Urinary bladder (tissue), 4 donors: ENCODE measurements at places on chromosomes 3 and 15. TPM values are rescaled to one million over a fixed set of nuclear protein-coding genes. Genes with fewer than 3 reads are reported as not detected.

GRCh38 chr3:170419557-170420087, 954 bp downstream of the CLDN11 start:
- no peak for DNase-seq

- no peak for DNase-seq
Measured at GRCh38 chr15:71635735-71636134, 174.6 kb upstream of the NR2E3 start.

DNA sequence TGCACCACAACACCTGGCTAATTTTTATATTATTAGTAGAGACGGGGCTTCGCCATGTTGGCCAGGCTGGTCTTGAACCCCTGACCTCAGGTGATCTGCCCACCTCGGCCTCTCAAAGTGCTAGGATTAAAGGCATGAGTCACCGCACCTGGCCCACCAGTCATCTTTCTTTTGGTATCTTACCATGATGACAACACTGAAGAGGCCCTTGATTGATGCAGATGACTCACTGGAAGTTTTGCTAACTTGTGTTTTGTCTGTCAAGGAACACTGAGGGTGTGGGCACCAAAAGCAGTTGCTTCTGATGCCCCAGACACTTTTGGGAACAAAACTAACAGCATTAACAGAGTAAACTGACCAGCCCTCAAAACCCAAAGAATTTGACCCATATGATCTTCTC, 88.3 kb downstream of the MYO5A start:
- no peak for DNase-seq

- DNase-seq, result no peak
Measured at GRCh38 chr15:31457161-31457560, 130.5 kb downstream of the KLF13 start.

GRCh38 chr3:173639098-173639497, 241.6 kb downstream of the NLGN1 start:
- DNase-seq, result no peak

PLSCR2 gene
- not detected for polyA plus RNA-seq
